ENCODE measurements at places on chromosomes 6 and 20.

DNA sequence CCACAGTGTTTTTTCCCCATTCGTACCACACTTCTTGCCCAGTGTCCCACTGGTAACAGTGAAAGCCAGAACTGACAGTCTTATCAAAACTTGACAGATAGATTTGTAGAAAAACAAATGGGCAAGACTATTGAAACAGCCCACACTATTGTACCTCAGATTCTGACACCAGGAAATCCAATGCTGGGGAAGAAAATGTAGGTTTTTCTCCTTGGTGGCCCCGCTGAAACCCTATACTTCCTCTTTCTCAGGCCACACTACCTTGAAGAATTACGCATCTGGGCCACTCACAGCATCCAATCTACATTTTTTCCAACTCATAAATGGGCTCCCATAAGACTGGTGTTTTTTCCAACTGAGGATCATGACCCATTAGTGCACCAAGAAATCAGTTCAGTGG, 90.9 kb upstream of the HDDC2 start:
- DNase-seq, result no peak

DNA sequence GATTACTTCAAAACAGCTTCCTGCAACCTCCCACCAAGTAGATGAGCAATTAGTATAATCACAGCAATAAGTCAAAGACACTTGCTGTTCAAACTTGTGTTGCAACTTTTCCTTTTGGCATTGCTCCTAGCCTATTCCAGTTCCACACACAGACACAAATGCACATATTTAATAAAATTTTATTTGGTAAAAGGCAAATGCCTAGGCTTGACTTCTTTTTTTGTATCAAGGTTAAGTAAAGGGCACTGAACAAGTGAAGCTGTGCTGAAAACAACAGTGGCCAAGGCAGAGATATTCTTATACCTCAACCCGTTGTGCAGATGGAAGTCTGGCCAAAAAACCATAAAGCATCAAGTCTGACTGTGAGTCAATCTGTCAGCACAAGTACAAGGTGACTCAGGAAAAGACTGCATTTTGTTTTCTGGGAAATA, 708.4 kb upstream of the CITED2 start:
- no peak for DNase-seq

GRCh38 chr6:21064756-21065340, 528.7 kb upstream of the SOX4 start:
- DNase-seq, result no peak

DNA sequence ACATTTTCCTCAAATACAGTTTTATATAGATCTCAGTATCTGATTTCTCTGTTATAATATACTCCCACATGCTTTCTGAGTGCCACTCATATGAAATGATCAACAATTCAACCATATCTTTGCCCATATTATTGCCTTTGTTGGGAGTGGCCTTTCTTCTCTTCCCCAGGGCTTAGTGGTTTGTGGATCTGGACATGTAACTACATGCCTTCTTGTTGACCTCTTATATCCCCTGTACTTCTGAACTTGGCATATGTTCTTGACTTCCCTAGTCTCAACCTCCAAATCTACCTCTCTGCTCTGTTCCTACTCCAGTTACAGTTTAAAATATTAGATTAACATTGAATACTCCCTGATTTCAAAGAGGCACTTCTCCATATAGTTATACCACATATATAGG, 34.3 kb upstream of the PRIM2 start:
- DNase-seq, result no peak

DNA sequence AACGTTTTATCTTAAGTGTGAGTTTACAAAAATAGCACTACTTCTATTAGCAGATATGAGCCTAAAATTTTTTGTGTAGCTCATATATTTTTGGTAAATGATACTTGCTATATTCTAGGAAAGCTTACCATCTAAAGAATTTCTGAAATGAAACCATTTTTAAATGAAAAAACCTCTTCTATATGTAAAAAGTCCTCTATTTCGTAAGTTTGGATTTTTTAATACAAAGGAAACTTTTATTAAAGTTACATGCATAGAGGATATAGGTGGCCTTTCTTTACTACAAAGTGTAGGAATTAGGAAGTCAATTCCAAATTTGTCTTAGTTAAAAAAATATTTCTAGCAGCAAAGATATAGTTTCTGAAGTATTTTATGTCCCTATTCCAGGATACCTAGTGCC, 18.8 kb downstream of the EFHC1 start:
- DNase-seq, result no peak

- no peak for DNase-seq
These were observed 567.6 kb upstream of the MMS22L start for GRCh38 chr6:97850458-97851212.

- DNase-seq, result no peak
These were observed 15.9 kb downstream of the UNC5CL start for GRCh38 chr6:41023114-41023513.

DNA sequence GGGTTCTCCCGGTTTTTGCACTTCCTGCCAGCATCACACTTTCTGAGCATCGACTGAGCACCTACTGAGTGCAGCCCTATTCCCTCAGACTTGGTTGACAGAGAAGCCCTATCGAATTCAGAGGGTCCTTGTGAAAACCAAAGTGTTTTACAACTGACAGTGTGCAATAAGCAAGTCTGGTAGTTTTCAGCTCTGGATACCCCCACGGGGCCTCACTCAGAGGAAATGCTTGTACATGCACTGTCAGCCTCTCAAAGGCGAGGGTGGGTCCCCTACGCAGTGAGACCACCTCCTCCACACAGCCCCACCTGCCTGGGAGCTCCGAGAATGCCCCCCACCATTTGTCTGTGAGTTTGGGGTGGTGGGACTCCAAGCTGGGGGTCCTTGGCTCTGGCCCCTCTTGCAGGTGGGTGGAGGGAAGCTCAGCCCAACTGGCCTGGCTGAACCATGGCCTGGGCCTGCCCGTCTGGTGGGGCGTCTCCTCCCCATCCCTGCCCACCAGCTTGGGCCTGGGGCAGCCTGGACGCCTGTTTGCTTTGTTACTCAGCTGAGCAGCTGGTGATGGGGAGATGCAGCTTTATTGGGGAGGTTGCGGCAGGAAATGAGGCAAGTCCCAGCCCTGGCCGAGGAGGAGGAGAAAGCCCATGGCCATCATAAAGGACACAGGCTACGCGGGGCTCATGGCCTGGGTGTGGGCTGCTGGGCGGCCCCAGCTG, 1.7 kb downstream of the SPDEF start:
- DNase-seq, result no peak

GRCh38 chr6:3612341-3613041, 139.0 kb downstream of the PXDC1 start:
- DNase-seq, result no peak

DNA sequence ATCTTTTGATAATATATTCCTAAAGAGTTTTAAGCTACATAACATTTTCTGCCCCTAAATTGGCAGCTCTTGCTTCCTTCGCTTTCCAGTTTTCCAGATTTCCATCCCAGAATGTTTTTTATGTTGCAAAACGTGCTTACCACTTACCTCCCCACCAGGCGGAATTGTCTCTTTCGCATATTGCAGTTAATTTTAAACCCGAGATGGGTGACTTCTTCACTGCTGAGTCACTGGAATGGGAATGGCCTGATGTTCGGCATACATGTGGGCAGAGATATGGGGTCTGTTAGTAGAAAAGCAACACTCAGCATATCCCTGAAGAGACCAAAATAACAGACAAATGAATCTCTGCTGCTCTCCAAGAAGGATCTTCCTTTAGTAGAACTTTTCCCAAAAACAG, 491.2 kb downstream of the PREX1 start:
- no peak for DNase-seq

GRCh38 chr6:6039946-6040509, 33.3 kb upstream of the NRN1 start:
- no peak for DNase-seq

- no peak for DNase-seq
These were observed 181.6 kb downstream of the FARS2 start for GRCh38 chr6:5442916-5443315.

- DNase-seq, result no peak
These were observed 2.0 kb upstream of the CAPN11 start for GRCh38 chr6:44156494-44157151.

GRCh38 chr20:41133709-41134361, 3.5 kb upstream of the PLCG1 start:
- DNase-seq, result no peak

DNA sequence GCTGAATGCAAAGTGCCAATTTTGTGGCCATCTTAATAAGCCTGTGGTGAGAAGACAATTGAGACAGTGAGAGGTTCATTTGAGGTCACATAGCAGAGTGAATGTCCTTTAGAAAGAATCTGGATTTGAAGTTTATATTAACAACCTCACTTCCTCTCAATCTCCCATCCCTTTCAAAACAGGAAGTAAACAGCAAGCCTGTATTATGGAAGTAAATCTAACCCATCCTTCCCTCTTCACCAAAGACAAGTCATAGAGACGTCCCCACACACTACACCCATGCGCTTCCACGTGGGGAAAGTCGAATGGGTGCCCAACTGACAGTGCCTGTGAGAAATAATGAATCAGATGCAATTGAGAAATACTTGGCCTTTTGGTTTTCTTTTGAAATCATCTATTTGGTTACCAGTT, 28.8 kb upstream of the CCND3 start:
- DNase-seq, result no peak

DNA sequence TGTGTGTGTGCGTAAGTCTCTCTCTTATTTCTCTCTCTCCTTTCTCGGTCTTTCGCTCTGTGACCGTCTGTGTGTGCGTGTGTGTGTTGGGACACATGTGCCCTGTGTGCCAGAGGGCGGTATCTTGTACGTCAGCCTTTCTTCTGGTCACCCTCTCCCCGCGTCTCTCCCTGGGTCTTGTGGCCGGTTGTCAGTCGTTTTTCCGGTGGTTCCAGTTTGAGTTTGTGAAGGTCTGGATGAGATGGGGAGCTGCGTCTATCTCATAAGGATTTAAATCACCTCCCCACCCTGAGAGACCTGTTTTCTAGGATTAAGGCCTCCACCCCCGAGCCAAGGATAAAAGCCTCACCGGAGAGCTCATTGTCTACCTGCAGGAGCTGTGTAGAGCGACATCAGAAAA, 295.5 kb upstream of the ZNF337 start:
- DNase-seq, result no peak

GRCh38 chr6:148761527-148762011, 14.7 kb downstream of the UST start:
- DNase-seq, result no peak

- DNase-seq, result no peak
These were observed 116.2 kb upstream of the SYNDIG1 start for GRCh38 chr20:24353135-24353690.

- no peak for DNase-seq
These were observed 217.3 kb upstream of the SULF2 start for GRCh38 chr20:48002517-48002970.

- no peak for DNase-seq
These were observed 2.1 kb downstream of the FAM110A start for GRCh38 chr20:835608-836045.

DNA sequence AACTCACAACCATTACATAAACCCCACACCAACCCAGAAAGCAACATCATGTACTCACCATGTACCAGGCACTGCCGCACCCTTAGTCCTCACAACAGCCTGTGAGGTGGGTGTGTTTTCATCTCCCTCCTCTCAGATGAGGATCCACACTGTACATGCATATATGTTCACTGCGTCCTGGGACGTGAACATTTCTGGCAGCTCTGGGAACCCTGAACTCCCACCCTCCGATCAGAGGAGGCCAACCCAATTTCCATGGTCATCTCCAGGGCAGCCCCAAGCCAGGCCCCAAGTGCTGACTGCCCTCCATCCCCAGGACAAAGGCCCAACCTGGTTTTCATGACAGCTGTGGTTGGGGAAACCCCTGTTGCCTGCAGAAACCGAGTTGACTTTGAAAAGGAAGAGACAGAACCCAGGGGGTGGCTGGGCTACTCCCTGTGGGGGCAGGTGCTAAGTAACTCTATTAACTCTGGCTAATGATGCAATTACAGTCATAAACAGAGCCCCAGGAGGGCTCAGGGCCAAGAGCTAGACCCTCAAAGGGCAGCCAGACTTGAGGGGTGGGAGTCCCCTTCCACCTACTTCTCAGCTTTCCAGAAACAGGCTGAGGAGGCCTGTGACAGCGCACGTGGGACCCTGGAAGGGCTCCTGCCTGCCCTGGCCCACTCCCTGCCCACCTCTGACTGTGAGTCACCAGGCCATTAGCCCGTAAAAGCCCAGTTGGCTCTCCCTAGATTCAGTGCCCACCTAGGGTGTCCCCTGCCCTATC, 2.6 kb downstream of the TFEB start:
- DNase-seq, result no peak

GRCh38 chr20:58718121-58718563, 25.5 kb downstream of the NPEPL1 start:
- no peak for DNase-seq

DNA sequence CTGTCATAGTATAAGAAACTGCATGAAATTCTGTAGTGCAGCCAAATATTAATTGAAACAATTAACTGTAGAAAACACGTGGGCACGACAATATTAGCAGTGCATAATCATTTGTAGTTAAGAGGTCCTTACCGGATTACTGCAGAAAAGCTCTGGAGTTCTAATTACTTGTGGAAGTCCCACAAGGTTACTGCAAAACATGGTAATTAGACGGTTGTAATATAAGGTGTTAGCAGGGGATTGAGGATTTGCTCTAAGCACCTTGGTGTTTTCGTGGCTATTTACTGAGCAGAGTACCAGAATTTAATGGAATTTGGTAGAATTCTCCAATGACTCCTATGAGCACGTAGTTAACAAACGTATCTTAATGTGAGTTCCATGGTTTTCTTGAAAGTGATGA, 473.6 kb upstream of the AGPAT4 start:
- no peak for DNase-seq

DNA sequence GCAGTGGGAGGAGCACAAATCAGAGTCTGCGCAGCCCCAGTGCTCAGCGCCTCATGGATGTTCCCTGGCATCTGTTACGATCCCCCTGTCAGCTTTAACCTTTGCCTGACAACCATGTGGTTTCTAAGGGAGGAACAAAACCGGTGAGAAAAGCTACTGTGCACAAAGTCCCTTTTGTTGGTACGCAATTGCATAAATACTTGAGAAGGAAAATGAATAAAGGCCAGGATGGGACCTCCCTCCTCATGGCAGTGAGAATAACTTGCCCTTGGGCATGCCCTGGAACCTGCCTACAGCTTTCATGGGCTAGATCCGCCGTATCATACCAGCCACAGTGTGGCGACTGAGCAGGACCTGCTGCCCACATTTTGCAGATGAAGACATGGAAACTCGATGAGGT, 81.0 kb downstream of the RIN2 start:
- DNase-seq, result no peak

DNA sequence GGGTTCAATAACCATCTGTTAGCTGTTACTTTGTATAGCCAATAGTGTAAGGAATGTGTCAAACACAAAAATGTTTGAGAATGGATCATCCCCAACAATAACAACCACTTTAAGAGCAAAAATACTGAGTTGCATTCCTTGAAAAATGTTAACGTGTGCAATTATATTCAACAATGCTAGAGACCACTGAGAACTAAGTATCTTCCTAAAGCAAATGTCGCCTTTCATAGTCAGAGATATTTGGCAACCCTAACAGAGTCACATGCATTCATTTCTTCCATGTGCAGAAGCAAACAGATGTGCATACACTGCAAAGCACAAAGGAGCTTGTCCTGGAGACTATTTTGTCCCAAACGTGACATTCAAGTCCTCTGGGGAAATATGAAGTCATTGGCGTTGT, 448.6 kb downstream of the GJA1 start:
- DNase-seq, result no peak

GRCh38 chr6:2868637-2869036, 27.0 kb upstream of the SERPINB1 start:
- DNase-seq, result no peak

GRCh38 chr6:42339991-42340401, 111.7 kb downstream of the TRERF1 start:
- no peak for DNase-seq

- DNase-seq, result no peak
These were observed 42.3 kb downstream of the SLC22A23 start for GRCh38 chr6:3414327-3415081.
